ENCODE measurements at places on chromosomes 5 and 9.

GRCh38 chr5:95821110-95822021, 1.2 kb downstream of the GLRX start:
- DNase-seq: no peak

GRCh38 chr9:33443464-33444154, 3.8 kb downstream of the AQP3 start:
- DNase-seq: no peak

- DNase-seq: no peak
Observed at GRCh38 chr9:82495884-82496777, 507.6 kb downstream of the SPATA31D1 start.

DNA sequence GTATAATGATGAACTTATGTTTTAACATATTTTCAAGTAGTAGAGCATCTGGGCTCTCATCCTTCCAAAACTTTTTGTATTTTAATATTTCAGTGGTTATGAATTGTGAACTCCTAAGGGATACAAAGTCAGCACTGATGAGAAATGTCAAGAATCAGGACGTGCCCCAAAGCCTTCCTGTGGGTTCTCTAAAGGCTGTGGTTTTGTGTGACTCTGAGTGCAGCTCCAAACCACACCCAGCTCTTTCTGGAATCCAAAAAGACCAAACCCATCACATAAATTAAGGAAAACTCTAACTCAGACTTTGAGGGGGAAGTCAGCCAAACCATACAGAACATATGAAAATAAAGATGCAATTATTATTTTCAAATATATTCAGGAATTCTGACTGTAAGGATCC, 40.8 kb upstream of the SMU1 start:
- DNase-seq: no peak

DNA sequence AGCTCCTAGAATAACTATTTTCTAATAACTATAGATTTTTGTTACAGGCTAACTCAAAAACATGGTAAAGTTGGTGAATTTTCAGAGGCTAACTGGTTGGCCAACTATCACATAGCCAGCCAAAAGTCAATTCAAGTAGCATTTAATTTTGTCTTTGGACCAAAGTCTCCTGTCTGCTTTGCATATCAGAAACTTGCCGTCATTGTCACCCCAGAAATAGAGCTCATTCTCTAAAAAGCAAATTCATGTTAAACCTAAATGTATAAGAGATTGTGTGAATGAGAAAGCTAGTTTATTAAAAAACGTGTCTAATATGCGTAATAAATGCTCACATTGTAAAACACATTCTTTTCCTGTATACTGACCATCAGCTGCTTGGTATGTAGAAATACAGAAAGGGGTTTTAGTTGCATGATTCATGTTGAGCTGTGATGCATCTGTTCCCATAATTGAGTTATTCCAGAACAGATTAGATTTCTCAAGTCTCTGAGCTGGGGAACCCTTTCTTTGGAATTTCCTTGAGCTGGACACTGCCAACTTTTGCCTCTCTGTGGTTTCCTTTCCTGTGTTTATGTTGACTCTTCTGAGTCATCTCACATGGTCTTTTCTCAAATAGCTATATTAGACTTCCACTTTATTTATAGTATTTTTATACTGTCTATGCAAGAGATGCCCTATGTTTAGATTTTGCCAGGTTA, 7.3 kb downstream of the SRFBP1 start:
- DNase-seq: no peak

GRCh38 chr5:52065182-52065581, 681.9 kb downstream of the ISL1 start:
- no peak for DNase-seq

- DNase-seq: no peak
Observed at GRCh38 chr5:157247267-157247666, 18.7 kb upstream of the CYFIP2 start.

DNA sequence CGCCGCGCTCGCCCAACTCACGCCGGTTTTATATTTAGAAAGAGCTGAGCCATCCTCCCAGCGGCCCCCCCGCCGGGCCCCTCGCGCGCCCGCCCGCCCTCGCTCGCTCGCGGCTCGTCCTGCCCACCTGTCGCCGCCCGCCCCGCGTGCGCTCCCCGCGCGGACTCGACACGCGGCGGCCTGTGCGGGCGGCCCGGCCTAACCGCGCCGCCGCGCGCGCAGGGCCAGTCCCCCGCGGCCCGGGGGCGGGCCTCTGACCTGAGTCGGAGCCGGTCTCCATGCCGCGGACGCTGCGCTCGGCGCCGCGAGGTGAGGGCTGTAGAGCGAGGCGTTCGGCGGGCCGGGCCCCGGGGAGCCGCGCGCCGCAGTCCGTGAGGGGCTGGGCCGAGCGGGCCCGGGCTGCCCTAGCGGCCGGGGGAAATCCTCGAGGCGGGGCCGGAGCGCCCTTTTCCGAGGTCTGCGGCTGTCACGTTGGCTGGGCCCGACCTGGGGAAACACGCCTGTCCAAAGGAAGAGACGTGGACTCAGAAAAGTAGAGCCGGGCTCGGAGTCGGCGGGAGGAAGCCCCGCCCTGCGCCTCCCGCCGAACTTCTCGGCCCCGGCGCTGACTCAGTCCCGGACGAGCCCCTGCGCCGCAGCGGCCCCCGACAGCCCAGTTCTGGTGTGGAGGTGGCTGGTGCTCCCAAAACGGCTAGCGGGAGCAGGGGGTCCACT, at the start of gene ECPAS:
Gene ECPAS (minus strand): TSS at position 526 of the 714 bp plus-strand sequence. CDS start 11,465 bp downstream, outside the sequence.
- DNase-seq: peak; percentile 71

GRCh38 chr5:127571314-127572131, 54.1 kb downstream of the PRRC1 start:
- DNase-seq: no peak
